ENCODE measurements at places on chromosomes 6 and 20.

DNA sequence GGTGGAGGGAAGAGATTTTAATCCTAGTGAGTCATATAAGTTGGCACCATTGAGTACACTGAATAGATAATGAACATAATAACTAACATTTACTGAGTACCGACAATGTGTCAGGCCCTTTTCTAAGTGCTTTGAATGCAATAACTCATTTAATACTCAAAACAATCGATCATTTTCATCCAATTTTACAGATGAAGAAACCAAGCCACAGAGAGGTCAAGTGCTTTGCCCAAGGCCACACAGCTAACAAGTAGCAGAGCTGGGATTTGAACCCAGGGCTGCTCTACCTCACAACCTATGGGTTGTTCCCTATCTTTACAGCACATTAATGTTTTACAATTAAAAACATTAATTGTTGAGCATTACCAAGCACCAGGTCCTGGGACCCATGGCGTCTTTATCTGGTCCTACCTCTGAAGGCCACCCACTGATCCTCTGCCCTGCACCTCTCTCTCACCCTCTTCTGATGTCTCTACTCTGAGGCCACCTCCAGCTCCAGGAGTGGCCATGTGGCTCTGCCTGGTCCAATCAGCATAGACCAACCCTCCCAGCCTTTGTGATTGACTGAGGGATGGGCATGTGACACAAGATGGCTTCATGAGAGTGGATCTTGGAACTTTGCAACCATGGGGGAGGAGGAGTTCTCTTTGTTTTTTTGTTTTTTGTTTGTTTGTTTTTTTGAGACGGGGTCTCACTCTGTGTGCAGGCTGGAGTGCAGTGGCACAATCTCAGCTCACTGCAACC, 83.9 kb downstream of the KCNB1 start:
- DNase-seq: no peak

DNA sequence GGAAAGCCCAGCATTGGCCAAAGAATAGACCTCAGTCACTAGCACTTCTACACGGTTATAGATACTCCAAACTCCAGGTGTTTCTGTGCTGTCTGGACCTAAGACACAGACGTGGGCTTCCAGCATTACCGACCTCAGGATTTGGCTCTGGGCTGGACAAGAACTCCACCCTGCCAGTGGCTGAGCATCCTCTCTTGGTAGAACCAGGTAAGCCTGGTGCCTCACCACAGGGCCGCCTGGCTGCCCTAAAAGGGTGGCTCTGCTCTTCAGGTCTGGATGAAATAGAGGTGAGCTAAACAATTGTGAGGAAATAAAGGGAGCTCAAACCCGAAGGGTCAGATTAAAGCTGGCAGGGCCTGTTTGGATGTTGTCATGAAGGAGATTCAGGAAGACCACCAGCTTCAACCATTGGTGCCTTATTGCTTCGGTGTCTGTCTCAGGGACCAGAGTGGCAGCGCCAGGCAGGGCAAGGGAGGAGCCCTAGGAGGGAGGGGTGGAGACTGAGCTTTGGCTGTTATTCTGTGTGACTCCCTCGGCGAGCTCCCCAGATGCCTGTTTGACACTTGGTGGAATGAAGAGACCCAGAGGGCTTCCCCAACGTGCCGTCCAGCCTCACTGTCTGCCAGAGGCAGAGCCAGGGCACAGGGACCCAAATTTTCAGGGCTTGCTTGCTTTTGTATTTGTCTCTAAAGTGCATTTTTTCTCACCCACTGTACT, 8.6 kb downstream of the SYNDIG1 start:
- DNase-seq: no peak

- no peak for DNase-seq
These were observed 61.9 kb downstream of the GJA10 start for GRCh38 chr6:89956182-89956581.

DNA sequence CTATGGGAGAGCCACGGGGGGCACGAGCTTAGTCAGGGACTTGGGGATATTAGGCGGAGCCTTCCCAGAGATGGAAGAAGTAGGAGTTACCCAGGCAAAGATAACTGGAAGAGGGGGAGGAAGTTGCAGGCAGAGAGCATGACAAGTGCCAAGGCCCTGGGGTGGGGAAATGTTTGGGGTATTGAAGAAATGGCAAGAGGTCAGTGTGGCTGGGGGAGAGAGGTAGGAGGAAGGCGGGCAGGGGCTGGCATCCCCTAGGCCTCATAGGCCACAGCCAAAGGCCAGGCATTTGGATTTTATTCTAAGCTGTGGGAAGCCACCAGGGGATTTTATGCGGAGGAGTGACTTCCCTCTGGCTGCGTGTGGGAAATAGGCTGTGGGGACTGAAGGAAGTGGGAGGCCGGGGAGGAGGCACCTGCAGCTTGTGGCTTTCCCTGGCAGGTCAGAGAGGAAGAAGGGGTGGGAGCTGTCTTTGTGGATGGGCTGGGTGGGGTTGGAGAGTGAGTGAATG, 22.7 kb downstream of the SNAI1 start:
- no peak for DNase-seq

All from stimulated activated CD8-positive, alpha-beta memory T cell treated with anti-CD3 and anti-CD28 coated beads, Interleukin-12 subunit alpha, Interleukin-12 subunit beta, amount 100 ng/mL, for 4 hours (primary cell).